ENCODE measurements at places on chromosomes 12 and 14.

GRCh38 chr14:72793156-72793939, 100.6 kb downstream of the DPF3 start:
- DNase-seq, result no peak

- DNase-seq, result no peak
Measured at GRCh38 chr14:71487941-71488340, 444.3 kb upstream of the RGS6 start.

DNA sequence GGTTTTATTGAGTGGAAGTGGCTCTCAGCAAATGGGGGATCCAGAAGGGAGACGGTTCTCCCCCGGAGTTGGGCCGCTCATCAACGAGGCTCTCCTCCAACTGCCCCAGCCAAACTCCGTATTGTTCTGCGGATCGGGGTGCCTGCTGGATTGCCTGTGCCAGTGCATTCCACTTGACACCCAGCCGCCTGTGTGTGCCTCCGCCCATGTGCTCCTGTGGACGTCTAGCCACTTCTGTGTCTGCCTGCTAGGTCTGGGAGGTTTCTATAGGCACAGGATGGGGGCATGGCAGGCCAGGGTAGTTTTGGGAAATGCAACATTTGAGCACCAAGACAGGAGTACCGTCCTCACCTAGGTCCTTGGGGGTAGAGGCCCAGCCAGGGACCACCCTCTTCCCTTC, 225.7 kb upstream of the AMIGO2 start:
- no peak for DNase-seq

- no peak for DNase-seq
Measured at GRCh38 chr14:24247422-24247821, 5.0 kb upstream of the TINF2 start.

- DNase-seq, result no peak
Measured at GRCh38 chr12:53590652-53591051, 35.5 kb downstream of the ATF7 start.

DNA sequence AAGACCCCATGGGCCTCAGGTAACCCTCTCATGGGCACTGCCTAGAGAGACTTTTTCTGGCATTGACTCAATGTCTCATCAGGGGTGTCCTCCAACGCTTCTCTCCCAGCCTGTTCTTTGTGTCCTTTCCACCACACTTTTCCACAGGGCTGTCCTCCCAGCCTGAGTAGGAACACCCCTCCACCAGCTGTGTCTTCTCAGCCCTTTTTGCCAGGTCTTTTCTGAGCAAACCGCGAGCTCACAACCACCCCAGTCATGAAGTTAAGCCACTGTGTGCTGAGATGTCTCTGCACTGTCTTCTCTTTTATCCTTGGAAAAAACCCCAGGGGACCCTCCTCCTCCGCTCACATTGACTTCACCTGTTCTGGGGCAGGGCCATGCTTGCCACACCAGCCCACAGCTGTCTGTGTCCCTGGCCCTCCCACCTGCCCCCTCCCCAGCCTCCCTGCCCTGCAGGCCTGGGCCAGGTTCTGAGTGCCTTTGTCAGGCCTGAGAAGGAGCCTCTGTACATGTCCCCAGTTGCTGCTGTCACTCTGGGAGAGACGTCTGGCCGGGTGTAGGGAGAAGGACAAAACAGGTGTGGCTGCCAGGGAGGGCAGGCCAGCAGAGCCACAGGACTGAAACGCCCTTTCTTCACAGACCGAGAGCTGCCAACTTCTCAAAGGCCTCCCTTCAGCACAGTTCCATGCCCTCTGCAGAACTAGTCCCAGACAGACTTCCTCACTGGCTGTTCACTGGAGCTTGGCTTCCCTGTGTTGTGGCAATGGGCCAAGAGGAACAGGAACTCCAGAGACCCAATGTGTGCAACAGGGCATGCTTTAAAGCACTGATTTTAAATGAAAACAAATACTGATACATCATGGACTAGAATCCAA, 50.5 kb upstream of the PNMA1 start:
- DNase-seq, result no peak

Measured in activated CD8-positive, alpha-beta memory T cell treated with anti-CD3 and anti-CD28 coated beads for 24 hours (primary cell).